ENCODE measurements at places on chromosomes 5 and 9. TPM values are rescaled to one million over a fixed set of nuclear protein-coding genes. Genes with fewer than 3 reads are reported as not detected.

Gene PLEKHG4B
- 71.2 TPM for total RNA-seq

Gene FAXDC2
- total RNA-seq = 33.9 TPM

- H3K27me3 ChIP-seq = no peaks in the 10 kb centered on the region
- DNase-seq = no peak
- no peaks in the 10 kb centered on the region for H3K36me3 ChIP-seq
- H3K4me1 ChIP-seq = peaks cover 2% of the 10 kb centered on the region
These were observed 432.3 kb upstream of the EDIL3 start for GRCh38 chr5:84816746-84817547.

DNA sequence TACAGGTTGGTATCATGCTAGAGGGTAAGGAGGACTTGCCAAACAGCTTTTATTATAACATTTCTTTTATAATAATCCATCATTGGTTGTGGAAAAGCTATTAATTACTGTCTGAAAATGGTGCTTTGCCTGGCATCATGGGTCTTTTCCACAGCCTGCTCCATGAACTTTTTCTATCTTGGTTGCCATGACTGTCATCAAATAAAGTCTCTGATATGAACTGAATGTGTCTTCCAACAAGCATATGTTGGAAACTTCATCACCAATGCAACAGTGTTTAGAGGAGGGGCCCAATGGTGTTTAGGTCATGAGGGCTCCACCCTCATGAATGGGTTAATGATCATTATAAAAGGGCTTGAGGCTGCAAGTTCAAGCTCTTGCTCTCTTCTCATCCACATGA lies 81.0 kb downstream of the FREM1 start:
- no peak for DNase-seq
- H3K4me3 ChIP-seq = no peak overlapping the region

GRCh38 chr5:99032234-99033013 lies 103.6 kb upstream of the CHD1 start:
- no peak overlapping the region for H3K4me3 ChIP-seq
- no peak overlapping the region for H3K27ac ChIP-seq
- no peaks in the 10 kb centered on the region for H3K27me3 ChIP-seq
- H3K4me1 ChIP-seq = peaks cover 20% of the 10 kb centered on the region
- H3K36me3 ChIP-seq = no peaks in the 10 kb centered on the region

DNA sequence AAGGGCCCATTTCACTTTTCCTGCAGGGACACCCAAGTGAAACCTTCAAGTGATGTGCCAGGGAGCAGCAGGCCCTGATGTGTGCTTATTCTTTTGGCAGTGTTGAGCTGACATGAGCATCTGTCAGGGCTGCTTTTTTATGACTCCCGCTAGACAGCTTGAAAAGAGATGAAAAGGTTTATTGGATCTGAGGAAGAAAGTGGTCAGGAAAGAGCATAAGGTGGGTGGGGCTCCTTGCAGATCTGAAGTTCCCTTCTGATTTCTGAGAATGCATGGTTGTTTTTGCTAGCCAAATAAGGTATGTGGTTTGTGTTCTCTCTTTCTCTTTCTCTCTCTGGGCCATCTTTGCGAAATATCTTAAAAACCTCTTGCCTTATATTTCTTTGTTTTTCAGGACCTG lies 316.1 kb downstream of the DMRT2 start:
- H3K4me1 ChIP-seq = no peaks in the 10 kb centered on the region
- DNase-seq = no peak
- H3K27ac ChIP-seq = no peak overlapping the region
- H3K27me3 ChIP-seq = no peaks in the 10 kb centered on the region
- H3K36me3 ChIP-seq = no peaks in the 10 kb centered on the region

DNA sequence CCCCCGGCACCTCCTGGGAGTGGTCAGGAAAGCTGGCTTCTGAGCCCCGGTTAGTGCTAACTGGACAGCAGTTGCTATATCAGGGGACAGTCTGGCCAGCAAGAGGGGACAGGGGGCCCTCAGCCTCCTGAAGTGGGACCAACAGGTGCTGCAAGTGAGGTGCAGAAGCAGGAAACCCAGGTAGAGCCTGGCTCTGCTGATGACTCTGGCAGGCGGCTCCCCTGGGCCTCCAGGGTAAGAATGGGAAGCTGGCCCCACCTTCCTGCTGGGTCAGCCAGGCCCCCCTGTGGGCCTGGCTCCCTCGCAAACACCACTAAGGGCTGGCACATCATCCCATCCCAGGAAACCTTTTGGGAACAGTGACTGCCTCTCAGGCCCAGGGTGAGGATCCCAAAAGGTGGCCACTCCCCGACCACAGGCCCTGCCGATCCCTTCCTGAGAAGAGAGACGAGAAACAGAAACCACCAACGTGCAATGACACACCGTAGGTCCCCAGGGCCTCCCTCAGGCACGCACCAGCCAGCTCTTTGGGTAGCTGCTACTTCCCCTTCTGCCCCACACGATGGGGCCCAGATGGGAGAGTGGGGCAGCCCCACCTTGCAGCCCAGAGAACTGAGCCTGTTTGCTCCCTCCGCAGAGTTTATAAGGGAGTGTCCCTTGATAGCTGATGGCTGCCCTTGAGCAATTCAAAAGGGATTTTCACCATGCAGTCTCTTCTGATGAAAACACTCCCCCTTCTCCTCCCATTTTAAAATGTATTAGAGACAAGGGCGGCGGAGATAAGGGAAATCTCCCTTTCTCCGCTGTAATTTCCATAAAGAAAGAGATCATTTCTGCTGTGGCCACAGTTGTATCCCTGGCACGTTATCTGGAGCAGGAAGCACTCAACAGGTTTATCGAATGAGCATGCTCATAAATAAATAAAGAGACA lies 76.8 kb downstream of the STK10 start:
- H3K27ac ChIP-seq = peak overlapping the region; percentile 82
- no peaks in the 10 kb centered on the region for H3K27me3 ChIP-seq
- DNase-seq = no peak
- peaks cover 39% of the 10 kb centered on the region for H3K4me1 ChIP-seq
- peaks cover 4% of the 10 kb centered on the region for H3K36me3 ChIP-seq
- H3K4me3 ChIP-seq = peak overlapping the region; percentile 22

DNA sequence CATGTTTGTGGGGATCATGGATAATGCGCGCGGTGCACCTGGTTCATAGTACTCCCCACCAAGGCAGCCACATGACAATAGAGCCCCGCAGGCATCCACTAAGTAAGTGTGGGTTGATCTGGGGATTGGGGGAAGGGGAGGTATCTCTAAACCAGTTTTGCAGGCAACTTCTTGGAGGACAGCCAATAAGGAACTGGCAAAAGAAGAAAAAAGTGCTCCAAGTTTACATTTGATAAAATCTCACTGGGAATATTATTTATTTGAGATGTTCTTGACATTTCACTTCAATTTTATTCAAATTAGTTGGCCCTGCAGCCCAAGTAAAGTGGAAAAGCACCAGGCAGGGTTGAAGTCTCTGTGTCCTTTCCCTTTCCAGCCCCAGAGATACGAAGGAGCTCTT lies 8.5 kb downstream of the FBP1 start:
- peak; percentile 42 for DNase-seq
- peaks cover 45% of the 10 kb centered on the region for H3K4me1 ChIP-seq
- no peaks in the 10 kb centered on the region for H3K27me3 ChIP-seq
- H3K4me3 ChIP-seq = no peak overlapping the region

Measured in mesothelial cell of epicardium (in vitro differentiated cells).